CD4-positive, alpha-beta T cell (primary cell): ENCODE measurements at places on chromosomes 5 and 9.

- H3K36me3 ChIP-seq = no peaks in the 10 kb centered on the region
- H3K4me3 ChIP-seq = no peak overlapping the region
- no peak for DNase-seq
- H3K27ac ChIP-seq = no peak overlapping the region
Measured at GRCh38 chr9:134466869-134467616, 140.8 kb downstream of the RXRA start.

- no peak overlapping the region for H3K4me3 ChIP-seq
- DNase-seq = no peak
- H3K36me3 ChIP-seq = no peaks in the 10 kb centered on the region
- H3K27ac ChIP-seq = no peak overlapping the region
Measured at GRCh38 chr9:115106642-115107041, 11.3 kb downstream of the TNC start.

DNA sequence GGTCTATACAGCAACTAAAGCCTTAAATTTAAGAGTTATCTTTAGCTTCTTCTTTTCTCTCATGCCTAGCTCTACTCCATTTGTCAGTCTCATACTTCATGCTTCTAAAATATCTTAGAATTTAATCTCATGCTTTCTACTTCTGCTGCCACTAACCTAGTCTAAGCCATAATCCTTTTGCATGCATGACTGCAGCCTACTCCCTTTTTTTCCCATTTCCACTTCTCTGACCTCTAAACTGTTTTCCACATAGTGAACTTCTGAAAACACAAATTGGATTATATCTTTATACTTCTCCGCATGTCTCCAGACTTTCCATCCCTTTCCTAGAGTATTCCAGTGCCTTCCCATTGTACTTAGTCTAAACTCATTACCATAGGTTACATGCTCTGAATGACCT lies 193.0 kb downstream of the XRCC4 start:
- H3K36me3 ChIP-seq = no peaks in the 10 kb centered on the region
- no peak overlapping the region for H3K4me3 ChIP-seq
- no peak overlapping the region for H3K27ac ChIP-seq
- DNase-seq = no peak
- H3K4me1 ChIP-seq = no peaks in the 10 kb centered on the region

GRCh38 chr9:95142728-95143127 lies 174.8 kb downstream of the FANCC start:
- no peak overlapping the region for H3K27ac ChIP-seq
- H3K36me3 ChIP-seq = no peaks in the 10 kb centered on the region
- H3K4me3 ChIP-seq = no peak overlapping the region
- H3K4me1 ChIP-seq = no peaks in the 10 kb centered on the region

- no peaks in the 10 kb centered on the region for H3K36me3 ChIP-seq
- no peak overlapping the region for H3K27ac ChIP-seq
- DNase-seq = no peak
- peaks cover 7% of the 10 kb centered on the region for H3K4me1 ChIP-seq
- no peak overlapping the region for H3K4me3 ChIP-seq
Measured at GRCh38 chr9:134650431-134651190, 9.0 kb downstream of the COL5A1 start.

GRCh38 chr5:150044712-150045111 lies 41.6 kb downstream of the CSF1R start:
- DNase-seq = no peak
- H3K4me1 ChIP-seq = peaks cover 13% of the 10 kb centered on the region
- H3K4me3 ChIP-seq = no peak overlapping the region
- H3K27ac ChIP-seq = no peak overlapping the region

DNA sequence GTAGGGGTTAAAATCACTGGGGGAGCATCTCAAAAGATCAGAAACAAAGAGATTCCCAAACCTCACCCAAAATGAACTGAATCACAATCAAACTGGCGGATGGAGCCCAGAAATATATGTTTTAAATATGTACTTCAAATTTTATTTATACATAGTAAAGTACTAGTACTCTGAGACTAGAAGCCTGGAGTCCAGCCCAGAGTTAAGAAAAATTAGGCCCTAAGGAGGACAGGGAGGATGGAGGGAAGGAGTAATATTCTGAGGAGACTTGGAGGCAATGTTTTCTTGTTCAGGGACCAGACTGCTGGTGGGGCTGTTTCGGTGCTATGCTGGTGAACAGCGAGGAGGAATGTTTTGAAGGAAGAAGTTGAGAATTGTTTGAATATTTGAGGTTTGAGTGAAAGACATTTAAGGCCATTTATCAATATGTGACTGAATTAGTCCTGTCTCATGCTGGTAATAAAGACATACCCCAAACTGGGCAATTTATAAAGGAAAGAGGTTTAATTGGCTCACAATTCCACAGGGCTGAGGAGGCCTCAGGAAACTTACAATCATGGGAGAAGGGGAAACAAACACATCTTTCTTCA lies 552.4 kb upstream of the DAB2 start:
- no peaks in the 10 kb centered on the region for H3K36me3 ChIP-seq
- no peak overlapping the region for H3K27ac ChIP-seq
- H3K4me1 ChIP-seq = no peaks in the 10 kb centered on the region
- no peaks in the 10 kb centered on the region for H3K27me3 ChIP-seq
- no peak overlapping the region for H3K4me3 ChIP-seq

GRCh38 chr5:119878712-119879111 lies 249.4 kb downstream of the FAM170A start:
- no peak overlapping the region for H3K27ac ChIP-seq
- no peak for DNase-seq
- H3K27me3 ChIP-seq = no peaks in the 10 kb centered on the region
- no peak overlapping the region for H3K4me3 ChIP-seq
- H3K36me3 ChIP-seq = no peaks in the 10 kb centered on the region

DNA sequence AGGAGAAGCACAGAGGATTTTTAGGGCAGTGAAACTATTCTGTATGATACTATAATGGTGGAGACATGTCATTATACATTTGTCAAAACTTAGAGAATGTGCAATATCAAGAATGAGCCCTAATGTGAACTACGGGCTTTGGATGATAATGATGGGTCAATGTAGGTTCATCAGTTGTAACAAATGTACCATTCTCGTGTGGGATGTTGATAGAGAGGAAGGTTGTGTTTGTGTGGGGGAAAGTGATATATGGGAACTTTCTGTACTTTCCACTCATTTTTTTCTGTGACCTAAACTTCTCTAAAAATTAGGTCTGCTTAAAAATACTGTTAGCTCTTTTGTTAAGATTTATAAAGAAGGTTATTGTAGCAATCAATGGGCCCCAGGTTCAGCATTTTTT lies 138.9 kb downstream of the SPATA31D1 start:
- H3K27ac ChIP-seq = no peak overlapping the region
- no peaks in the 10 kb centered on the region for H3K4me1 ChIP-seq
- no peaks in the 10 kb centered on the region for H3K36me3 ChIP-seq
- H3K4me3 ChIP-seq = no peak overlapping the region

DNA sequence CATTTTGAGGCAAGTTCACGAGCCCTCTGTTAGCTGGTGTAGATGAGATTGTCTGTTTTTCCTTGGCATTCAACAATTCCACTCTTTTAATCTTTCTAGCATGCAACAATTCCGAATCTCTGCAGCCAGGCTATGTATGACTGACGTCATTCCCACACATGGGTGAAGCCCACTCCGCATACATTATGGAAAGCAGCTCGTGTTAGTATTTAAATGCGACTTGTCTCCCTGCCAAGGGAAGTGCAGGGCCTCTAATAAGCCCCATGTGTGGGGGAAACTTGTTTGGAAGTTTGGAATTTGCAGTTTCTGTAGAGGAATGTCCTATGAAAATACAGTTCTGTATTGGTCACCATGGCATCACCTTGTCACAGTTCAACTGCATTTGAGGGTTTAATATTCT lies 146.0 kb upstream of the FBXL7 start:
- DNase-seq = no peak
- no peak overlapping the region for H3K27ac ChIP-seq
- no peaks in the 10 kb centered on the region for H3K27me3 ChIP-seq
- H3K4me3 ChIP-seq = no peak overlapping the region
- no peaks in the 10 kb centered on the region for H3K4me1 ChIP-seq

DNA sequence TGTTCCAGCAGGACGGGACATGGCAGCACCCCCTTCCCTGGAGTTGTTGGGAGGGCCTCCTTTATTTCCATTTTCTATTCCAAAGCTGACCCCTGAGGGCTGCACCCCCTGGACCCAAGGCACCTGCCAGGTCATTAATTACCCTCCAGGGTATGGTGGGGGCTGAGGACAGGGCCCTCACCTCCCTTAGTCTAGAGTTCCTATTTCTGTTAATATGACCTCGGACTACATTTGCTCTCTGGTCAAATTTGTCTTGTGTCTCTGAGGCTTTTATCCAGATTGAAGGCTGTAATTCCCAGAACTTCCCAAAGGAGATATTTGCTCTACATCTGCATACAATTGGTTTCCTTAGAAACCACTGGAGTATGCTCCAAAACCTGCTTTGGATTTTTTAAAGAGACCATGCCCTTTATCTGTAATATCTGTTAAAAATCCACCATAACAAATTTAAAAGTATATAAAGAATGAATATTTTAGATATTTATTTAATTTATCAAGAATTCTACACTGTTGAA lies 16.8 kb downstream of the PHF2 start:
- no peak overlapping the region for H3K27ac ChIP-seq
- no peak for DNase-seq
- no peaks in the 10 kb centered on the region for H3K27me3 ChIP-seq
- H3K36me3 ChIP-seq = no peaks in the 10 kb centered on the region
